NCI-H1694 treated with DMSO at 0.1 percent for 48 hours (cell line): ENCODE measurements at places on chromosomes 1 and 21.

DNA sequence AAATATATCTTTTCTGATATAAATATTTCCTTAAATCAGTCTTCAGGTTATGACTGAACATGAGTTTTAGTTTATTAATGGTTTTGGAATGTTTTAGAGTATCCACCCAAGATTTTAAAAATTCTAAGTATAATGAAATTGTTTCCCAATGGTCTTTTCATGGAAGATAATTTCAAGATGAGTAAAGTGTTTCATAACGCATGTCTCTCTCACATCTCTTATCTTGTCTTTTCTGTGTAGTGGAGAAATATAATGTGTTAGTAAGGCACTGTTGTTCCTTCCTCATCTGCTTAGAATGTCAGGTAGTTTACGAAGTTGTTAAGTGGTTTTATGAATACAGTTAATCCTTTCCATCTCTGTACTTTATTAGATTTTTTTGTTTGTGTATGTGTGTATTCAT, 49.6 kb downstream of the PLA2G4A start:
- DNase-seq = no peak

DNA sequence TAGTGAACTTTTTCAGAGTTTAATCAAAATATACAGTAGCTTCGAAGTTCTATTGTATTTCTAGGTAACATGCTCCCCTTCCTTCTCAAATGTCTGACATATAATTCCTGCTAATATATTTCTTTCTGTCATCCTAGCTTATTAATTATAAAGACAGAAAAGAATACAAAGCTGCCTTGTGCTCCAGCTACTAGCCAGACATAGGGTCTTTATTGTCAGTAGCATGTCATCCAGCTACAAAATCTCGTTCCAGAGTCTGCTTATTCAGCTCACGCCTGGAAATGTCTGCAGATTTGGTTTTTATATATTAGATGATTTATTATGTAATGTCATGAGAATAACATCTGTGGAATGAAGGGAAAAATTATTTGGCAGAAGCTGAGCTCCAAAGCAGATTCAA, 1102.8 kb downstream of the BRINP3 start:
- no peak for DNase-seq

GRCh38 chr21:41520560-41521442, 12.8 kb upstream of the TMPRSS2 start:
- no peak for DNase-seq

- DNase-seq = no peak
These were observed 848.0 kb downstream of the LTN1 start for GRCh38 chr21:28144653-28145052.

GRCh38 chr21:17780539-17780938, 38.6 kb downstream of the C21orf91 start:
- DNase-seq = no peak

- no peak for DNase-seq
These were observed 191.8 kb downstream of the TPR start for GRCh38 chr1:186183219-186183618.

DNA sequence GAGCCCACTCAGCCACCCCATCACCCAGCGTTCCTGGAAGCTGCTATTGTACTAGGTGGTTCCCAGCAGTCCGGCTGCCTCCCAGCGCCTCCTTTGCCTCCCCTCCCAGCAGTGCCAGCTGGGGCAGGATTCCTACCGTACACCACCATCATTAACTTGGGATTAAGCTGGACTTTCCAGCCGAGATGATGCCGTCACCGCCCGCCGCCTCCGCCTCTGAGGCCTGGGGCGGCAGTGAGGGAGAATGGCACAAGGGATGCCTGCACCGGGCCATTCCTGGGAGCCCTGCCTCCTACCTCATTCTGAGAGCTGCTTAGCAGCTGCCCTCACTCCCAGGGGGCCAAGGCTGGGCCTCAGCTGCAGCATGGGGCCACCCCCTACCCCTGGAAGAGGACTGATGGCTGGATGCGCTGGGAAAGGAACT, 13.2 kb downstream of the CNTN2 start:
- DNase-seq = no peak

DNA sequence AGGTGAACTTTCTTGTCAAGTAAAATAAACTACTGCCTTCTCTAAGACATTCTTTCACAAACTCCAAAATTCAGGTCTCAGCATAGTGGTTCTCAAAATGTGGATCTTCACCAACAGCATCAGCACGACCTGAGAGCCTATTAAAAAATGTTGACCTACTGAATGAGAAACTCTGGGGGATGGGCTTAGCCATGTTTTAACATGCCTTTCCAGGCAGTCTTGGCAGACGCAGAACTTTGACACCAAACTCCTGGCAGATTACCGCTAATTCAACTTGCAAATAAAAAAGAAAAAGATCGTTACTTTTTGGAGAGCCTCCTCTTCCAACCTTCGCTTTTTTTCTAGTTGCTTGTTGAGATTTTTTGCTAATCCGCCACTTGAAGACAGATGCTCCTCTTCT, 35.1 kb downstream of the ARHGAP29 start:
- DNase-seq = no peak

- no peak for DNase-seq
These were observed 82.3 kb upstream of the CACHD1 start for GRCh38 chr1:64387389-64388285.

DNA sequence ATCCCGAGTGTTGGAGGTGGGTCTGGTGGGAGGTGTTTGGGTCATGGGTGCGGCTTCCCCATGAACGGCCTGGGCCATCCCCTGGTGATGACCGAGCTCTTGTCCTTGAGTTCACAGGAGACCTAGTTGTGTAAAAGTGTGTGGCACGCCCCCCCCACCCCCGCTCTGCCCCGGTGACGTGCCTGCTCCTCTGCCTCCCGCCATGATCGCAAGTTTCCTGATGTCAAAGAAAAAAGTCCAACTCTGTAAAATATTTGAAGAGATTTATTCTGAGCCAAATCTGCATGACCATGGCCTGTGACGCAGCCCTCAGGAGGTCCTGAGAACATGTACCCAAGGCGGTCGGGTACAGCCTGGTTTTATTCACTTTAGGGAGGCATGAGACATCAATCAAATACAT, 125.1 kb upstream of the COL6A1 start:
- no peak for DNase-seq

DNA sequence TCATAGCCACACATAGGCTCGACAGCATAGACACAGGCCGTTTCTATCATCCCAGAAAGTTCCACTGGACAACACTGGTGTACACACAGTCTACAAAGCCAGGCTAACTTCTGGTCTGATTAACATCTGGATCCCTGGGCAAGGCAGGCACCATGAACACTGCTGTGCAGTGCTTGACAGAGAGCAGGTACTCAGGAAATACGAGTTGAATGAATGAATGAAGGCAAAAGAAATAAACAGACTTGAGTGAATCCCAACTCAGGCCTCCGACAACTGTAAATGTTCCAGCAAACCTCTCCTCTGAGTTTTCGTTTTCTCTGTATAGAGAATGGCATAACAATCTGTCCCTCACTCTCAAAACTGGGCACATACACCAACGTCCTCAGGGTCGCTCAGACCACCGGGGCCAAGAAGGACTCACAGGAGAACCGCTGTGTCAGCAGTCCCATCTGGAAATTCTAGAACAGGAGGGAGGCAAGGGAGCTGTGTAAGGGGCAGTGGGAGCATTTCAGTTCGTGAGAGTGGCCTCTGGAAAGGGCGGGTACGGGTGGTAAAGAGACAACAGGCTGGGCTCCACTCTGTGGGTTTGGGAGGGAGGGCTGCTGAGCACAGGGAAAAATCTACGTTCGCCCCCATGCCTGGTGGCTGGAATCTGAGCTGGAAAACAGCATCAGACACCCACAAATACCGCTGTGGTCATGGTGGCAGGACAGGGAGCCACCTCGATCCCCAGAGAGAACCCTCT, 15.1 kb upstream of the ECE1 start:
- no peak for DNase-seq

DNA sequence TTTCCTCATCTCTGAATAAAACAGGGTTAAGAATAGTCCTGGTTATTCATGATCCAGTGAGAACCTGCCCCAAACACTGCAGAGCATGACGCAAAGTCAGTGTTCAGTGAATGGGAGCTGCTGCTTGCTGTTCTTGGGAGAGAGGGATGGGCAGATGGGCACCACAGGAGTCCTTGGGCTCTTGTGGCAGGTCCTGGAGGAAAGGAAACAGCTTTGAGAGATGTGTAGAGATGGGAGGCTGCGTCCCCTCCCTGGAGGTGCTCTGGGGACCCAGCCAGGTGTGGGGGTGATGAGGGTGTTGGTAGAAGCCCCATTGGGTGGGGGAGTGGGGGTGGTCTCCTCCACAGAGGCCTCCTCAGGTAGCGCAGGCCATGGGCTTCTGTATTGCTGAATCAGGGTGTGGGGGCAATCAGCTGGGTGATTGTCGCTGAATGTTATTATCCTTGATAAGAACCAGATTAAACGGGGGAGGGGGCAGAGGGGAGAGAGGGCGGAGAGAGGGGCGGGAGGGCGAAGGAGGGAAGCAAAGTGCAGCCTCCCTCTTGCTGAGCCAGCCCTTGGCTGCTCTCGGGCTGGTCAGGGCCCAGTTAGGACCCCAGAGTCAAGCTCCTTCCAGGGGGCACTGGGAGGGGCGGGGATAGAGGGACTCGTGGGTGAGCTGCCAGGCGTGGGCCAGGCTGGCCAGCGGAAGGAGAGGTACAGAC, 22.9 kb upstream of the CASZ1 start:
- DNase-seq = no peak

GRCh38 chr21:29371464-29371863, 72.7 kb downstream of the BACH1 start:
- DNase-seq = no peak

- peak; percentile 43 for DNase-seq
These were observed 648 bp upstream of the RGS7 start for GRCh38 chr1:241357366-241358340.

DNA sequence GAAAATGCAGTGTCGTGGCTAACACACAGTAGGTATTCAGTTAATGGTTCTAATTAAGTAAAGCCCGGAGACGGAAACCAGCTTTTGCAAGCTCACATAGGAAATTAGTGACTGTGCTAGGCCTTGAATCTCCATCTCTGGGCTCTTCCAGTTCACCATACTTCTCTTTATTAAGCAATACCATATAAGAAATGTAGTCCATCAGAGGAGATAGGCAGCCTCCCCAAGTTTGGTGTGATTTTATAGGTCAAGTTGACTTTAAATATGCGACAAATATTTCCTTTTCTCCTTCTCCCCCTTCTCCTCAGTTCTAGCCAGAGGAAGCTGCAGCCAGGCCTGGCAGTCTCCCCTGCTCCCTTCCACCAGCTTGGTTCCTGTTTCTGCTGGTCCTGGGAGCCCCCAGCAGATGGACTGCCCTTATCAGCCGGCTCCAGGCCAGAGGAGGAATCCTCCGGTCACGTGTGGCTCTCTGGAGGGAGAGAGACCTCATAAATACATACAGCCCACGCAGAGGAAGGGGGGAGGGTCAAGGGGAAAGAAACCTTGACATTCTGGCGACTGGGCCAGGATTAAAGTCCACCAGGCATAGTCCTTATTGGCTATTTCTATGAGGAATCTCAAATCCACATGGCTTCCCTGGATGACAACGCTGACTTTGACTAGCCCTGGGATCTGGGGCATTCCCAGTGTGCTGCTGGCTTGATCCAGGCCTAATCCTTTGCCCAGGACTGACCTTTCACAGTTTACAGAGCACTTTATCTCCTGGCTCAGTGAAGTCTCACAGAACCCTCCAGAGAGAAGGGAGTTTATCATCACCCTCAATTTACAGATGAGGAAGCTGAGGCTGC, 115.1 kb upstream of the JUN start:
- DNase-seq = no peak

GRCh38 chr1:159996653-159997052, 35.1 kb downstream of the PIGM start:
- no peak for DNase-seq

GRCh38 chr1:59580257-59580656, 234.5 kb upstream of the HOOK1 start:
- DNase-seq = no peak

- peak; percentile 38 for DNase-seq
These were observed 21.9 kb downstream of the RD3 start for GRCh38 chr1:211469938-211470529.
